ENCODE measurements at places on chromosomes 6 and 20.

- no peak for DNase-seq
These were observed 12.1 kb upstream of the ATXN1 start for GRCh38 chr6:16773362-16773761.

- no peak for DNase-seq
These were observed 55.0 kb downstream of the PROKR2 start for GRCh38 chr20:5261763-5262162.

DNA sequence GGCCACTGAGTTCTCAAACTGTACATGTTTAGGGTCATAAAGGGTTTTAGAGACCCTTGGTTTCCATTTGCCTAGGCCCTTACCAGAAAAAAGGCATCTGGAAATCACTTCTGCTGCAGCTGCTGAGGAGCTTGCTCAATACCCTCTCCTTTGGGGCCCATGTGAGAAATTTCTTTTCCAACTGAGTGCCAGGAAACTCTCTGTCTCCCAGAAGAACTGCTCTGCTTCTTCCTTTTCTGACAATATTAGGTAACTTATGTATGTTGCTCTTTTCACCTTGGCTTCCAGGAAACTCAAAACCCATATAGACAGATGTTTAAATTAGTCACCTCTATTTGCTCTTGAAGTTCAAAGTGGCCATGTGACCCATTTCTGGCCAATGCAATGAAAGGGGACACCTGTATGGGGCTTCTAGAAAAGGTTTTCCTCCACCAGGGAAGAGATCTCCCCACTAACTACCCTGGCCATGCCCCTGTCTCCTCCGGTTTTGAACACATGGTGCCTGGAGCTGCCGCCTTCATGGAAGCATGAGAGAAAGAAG is 121.6 kb downstream of the PREX1 start:
- no peak for DNase-seq

DNA sequence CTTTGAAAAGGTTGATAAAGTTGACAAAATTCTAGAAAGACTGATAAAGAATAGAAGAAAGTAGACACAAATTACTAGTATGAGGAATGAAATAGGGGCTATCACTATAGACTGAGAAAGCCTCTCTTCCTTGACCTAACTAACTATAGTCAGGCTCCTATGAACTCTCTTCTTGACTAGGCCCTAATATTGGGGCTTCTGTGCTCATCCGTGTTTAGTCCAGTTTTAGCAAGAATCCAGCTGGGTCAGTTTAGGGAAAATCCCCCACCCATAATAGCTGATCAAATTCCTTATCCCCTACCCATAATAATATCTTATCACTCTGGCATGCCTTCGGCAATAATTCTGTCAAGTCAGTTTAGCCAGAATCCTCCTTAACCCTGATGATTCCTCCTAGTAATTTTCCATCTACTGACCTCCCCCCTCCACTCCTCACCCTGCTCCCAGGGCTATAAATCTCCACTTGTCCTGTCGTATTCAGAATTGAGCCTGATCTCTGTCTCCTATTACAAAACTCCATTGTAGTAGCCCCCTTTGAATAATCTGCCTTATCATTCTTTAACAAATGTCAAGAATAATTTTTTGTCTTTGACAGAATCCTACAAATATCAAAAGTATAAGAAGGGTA is 138.1 kb downstream of the TFAP2A start:
- no peak for DNase-seq

GRCh38 chr6:41696788-41697187 is 38.6 kb downstream of the TFEB start:
- DNase-seq: no peak

- no peak for DNase-seq
These were observed 21.9 kb upstream of the AIG1 start for GRCh38 chr6:143038833-143039232.

DNA sequence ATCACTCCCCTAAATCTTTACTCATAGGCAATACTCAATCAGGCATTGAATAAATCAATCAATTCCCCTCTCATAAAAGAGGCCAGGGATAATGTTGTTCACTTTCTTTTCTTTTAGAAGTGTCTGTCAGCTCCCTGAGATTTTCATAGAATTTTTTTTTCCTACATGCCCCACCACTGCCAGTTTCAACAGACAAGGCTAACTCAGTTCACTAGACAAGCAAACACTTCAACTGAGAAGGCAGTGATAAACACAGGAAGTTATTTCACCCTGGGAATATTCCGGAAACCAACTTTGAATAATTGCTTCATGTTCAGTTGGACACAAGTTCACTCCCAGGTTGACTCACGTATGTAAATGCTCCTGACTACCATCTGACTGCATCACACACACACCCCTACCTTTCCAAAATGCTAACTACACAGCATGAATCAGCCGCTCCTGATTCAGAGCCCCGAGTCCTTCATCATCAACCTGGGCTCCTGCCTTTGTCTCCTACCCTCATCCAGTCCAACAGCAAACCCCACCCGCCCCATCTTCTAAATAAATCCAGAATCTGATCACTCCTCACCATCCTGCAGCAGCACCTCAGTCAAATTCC is 143.9 kb downstream of the BCAS1 start:
- no peak for DNase-seq

- no peak for DNase-seq
These were observed 18.0 kb downstream of the PRPH2 start for GRCh38 chr6:42704251-42704936.

GRCh38 chr6:119312875-119313338 is 36.7 kb downstream of the MAN1A1 start:
- no peak for DNase-seq

- DNase-seq: no peak
These were observed 33.9 kb downstream of the ADTRP start for GRCh38 chr6:11744753-11745152.

DNA sequence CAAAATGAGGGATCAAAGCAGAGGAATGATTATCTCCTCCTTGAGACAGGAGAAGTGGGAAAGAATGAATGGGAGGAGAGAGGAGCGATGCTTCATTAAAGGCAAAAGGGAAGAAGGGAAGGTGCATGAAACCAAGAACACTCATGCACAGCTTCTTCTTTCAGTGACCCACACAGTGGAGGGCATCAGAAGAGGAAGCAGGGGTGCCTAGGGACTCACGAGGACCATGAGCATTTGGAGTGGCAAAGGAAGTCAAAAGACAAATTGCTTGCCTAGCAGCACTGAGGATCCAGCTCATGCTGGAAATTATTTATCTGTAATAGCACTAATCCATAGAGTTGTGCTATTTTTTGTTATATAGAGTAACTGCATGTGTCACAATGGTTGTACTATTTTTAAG is 66.1 kb downstream of the SMLR1 start:
- DNase-seq: no peak

DNA sequence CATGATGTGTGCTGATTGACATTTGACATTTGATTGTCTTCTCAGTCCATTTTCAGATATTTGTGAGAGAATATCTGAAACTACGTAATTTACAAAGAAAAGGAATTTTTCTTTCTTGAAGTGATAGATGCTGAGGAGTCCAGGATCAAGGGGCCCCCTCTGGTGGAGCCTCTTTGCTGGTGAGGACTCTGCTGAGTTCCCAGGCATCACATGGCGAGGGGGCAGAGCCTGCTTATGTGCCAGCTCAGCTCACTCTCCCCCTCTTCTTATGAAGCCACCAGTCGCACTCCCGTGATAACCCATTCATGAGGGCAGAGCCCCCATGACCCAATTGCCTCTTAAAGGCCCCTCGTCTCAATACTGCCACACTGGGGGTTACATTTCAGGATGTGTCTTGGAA is 91.3 kb downstream of the RPP40 start:
- DNase-seq: no peak

DNA sequence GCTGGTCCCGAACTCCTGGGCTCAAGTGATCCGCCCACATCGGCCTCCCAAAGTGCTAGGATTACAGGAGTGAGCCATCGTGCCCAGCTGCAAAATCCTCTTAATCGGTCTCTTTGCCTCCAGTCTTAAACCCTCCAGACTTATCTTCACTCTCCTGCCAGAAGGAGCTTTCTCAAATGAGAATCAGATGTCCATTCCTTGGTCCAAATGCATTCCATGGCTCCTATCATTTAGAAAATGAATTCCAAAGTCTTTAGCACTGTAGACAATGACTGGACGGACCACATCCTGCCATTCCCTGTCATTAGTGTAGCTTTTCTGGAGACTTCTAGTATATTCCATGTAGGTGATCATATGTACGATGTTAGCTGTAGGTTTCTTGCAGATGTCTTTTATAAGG is 141.9 kb downstream of the ID4 start:
- no peak for DNase-seq

- no peak for DNase-seq
These were observed 361.1 kb downstream of the ZFAND3 start for GRCh38 chr6:38180586-38180985.

DNA sequence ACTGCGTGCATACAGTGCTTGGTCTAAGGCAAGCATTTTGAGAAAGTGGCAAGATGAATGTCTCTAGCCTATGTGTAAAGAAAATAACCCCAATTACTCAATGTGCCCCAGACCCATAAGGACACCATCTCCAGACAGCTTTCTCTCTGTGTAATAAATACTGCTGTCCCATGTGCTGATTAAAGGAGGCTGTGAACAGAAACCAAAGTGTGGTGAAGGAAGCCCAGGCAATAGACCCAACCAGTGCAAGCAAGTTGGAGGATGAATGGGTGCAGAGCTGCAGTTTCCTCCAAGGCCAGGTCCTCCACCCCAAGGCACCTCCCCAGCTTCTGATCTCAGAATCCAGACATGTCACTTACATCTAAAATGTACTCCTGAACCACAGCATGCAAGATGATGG is 60.6 kb downstream of the TRAM2 start:
- DNase-seq: no peak

- no peak for DNase-seq
These were observed 12.1 kb upstream of the RAMACL start for GRCh38 chr6:166598441-166599138.

- DNase-seq: no peak
These were observed 99.7 kb upstream of the ZNF217 start for GRCh38 chr20:53693262-53693871.

DNA sequence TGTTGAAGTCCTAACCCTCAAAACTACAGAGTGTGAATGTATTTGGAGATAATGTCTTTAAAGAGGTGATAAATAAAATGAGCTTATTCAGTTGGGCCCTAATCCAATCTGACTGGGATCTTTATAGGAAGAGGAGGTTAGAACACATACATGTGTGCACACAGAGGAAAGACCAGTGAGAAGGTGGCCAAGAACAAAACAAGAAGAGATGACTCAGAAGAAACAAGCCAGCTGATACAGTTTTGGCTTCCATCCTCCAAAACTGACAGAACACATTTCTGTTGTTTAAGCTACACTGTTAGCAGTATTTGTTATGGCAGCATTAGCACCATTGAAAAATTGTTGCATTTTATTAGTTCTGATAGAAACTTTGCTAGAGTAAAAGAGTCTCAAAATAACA is 609.3 kb upstream of the IMPG1 start:
- no peak for DNase-seq

- DNase-seq: no peak
These were observed 3.8 kb downstream of the TTI1 start for GRCh38 chr20:38029453-38029852.

- no peak for DNase-seq
These were observed 22.9 kb upstream of the TMEM170B start for GRCh38 chr6:11514672-11515071.

Measured in effector memory CD4-positive, alpha-beta T cell (primary cell).